ENCODE measurements at places on chromosomes 12 and 14. TPM values are rescaled to one million over a fixed set of nuclear protein-coding genes. Genes with fewer than 3 reads are reported as not detected.
A peak's percentile ranks its signal among the peaks of the same experiment; 100 is the strongest.

- no peaks in the 10 kb centered on the region for H3K27me3 ChIP-seq
- DNase-seq = no peak
- no peak overlapping the region for H3K27ac ChIP-seq
These were observed 52.5 kb downstream of the RNF34 start for GRCh38 chr12:121452340-121452984.

- H3K36me3 ChIP-seq = no peaks in the 10 kb centered on the region
- H3K27me3 ChIP-seq = no peaks in the 10 kb centered on the region
- DNase-seq = peak; percentile 82
- H3K4me1 ChIP-seq = no peaks in the 10 kb centered on the region
- H3K4me3 ChIP-seq = no peak overlapping the region
These were observed 8.5 kb upstream of the KRT75 start for GRCh38 chr12:52442600-52443061.

DNA sequence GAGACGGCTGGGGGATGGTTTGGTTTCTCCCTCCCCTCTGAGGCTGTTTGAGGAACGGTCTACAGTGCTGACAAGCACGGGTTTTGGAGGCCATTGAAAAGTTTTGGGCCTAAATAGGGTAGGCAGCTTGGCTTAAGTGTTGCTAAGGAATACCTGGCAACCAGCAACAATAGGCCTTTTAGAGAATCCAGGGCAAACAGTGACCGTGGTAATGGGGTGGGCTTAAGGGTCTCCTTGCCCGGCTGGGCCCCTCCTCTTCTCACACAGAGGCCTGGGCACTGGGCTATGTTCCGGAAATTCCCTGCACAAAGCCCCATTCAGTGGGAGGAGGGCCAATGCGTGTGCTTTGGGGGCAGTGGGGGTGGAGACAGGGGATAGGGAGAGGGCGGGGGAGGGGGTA is 55.4 kb downstream of the ASCL1 start:
- DNase-seq = no peak
- no peak overlapping the region for H3K27ac ChIP-seq
- H3K4me1 ChIP-seq = no peaks in the 10 kb centered on the region
- no peaks in the 10 kb centered on the region for H3K27me3 ChIP-seq

DNA sequence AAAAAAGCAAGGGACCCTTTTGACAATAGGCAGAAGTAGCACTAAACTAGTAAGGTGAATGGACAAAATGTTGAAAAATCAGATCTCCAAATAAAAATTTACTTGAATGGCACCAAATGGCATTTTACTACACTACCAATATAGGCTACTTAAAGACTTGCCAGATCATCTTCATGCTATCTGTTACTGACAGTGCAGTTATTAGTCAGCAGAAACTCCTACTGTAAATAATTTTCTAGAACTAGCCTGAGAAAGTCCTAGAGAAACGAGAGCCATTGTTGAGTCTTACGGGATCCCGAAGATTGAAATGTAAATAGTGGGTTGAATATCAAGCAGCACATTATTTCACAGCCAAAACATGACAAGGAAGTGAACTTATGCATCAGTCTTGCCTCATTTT is 350.3 kb downstream of the SEC23A start:
- H3K27ac ChIP-seq = no peak overlapping the region
- no peaks in the 10 kb centered on the region for H3K27me3 ChIP-seq
- DNase-seq = no peak

DNA sequence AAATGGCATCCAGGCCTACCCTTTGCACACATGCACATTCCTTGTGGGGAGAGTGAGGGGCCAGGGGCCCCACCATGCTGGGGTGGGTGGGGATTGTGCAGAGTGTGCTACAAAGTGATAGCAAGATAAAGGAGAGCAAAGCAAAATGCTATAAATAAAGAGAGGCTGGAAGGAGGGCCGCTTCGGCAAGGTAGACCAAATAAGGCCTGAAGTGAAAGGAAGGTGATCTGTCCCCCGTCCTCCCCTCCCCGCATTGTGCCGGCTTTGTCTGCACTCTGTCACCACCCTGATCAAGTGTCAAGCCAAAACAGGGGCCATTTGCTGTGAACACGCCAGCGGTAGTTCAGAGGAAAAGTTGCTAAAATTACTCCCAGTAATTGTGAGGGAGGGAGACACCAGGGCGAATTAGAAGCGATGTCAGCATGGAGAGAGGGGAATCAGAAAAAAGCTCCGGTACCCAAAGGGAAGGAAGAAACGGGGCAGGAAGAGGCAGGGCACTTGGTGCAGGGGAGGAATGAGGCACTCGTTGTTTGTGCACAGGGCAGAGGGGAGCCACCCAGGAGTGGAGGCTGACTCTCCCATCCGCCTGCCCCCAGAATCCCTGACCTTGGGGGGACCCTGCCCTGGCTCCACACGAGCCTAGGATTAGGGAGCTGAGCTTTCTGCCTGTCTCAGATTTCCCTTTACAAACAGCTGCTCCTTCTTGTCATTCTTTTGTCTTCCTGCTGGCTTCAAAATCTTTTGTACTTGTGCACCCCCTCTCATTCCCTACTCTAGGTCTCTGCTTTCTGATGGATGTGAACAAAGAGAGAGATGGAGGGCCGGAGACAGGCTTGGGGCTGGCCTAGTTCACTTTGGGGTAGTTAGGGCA is 2.9 kb upstream of the MYH7 start:
- H3K4me3 ChIP-seq = no peak overlapping the region
- H3K27me3 ChIP-seq = no peaks in the 10 kb centered on the region
- H3K27ac ChIP-seq = no peak overlapping the region
- no peaks in the 10 kb centered on the region for H3K4me1 ChIP-seq
- DNase-seq = no peak
- no peaks in the 10 kb centered on the region for H3K36me3 ChIP-seq

- H3K27ac ChIP-seq = no peak overlapping the region
- no peaks in the 10 kb centered on the region for H3K4me1 ChIP-seq
- no peak for DNase-seq
- H3K4me3 ChIP-seq = no peak overlapping the region
These were observed 44.7 kb downstream of the GPHB5 start for GRCh38 chr14:63273717-63274655.

DNA sequence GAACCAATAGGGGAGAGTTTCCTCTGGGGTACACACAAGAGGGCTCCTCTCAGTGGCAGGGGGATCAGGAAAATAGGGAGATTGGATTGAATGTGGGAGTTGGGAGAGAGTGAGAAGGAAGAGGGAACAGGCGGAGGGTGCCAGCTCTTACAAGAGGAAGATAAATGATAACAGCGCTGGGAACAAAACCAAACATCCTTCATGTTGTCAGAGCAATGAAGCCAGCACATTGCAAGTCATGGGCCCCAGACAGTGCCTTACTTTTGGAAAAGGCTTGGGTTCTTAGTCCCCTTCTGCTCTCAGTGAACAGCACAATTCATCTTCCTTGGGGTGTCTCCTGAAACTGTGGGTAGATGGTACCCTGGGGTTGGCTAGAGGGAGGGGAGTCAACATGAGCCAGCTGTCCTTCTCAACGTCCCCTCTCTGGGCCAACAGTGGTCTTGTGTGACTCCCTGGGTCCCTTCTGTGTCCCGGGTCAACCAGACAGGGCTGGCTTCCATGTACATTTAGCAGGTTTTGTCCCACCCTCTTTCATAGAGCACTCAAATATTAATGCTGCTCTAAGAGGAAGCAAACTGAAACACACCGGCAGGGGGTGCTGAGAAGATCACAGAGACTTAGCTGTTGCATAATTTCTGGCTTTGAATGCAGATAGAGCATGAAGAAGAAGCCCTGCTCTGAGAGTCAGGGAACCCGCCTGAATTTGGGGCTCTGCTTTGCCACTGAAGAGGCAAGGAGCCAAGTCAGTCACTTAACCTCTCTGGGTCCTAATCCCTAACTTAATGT is 138.5 kb downstream of the ESRRB start:
- H3K4me3 ChIP-seq = no peak overlapping the region
- H3K27ac ChIP-seq = no peak overlapping the region
- DNase-seq = no peak
- H3K27me3 ChIP-seq = no peaks in the 10 kb centered on the region
- H3K4me1 ChIP-seq = no peaks in the 10 kb centered on the region

DNA sequence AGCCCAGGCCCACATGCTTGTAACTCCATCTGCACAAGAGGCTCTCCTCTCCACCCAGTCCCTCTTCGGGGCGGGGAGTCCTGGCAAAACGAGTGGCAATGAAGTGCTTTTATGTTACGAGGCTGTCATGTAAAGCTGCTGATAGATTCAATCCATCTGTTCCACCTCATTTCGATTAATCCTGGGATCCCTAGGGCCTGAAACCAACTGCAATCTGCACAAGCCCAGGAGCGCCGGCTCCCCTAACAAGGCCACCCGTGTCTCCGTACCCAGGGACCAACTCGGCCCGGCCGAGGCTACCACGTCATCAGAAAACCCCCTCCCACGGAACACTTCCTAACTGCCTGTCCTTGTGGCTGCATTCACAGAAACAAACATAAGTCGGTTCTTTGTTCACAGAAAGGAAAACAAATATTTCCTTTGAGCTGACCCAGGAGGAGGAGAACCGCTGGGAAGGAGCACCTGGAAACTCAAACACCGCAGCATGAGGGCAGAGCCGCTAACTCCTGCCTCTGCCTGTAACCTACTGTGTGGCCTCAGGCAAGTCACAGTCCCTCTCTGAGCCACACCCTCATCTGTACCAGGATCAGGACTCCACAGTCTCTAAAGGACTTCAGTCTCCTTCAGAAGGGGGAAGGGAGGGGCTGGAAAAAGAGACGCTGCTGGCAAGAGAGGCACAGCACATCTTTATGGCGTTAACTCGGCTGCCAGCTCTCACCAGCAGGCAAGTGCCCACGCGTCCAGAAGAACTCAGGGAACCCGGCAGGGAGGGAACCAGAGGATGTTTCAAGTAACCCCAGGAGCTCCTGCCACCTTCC is 47.8 kb downstream of the CCDC88C start:
- H3K4me1 ChIP-seq = peaks cover 69% of the 10 kb centered on the region
- no peak for DNase-seq
- H3K27ac ChIP-seq = peak overlapping the region; percentile 67
- no peaks in the 10 kb centered on the region for H3K36me3 ChIP-seq

GRCh38 chr12:13318231-13319015 is 121.9 kb downstream of the EMP1 start:
- no peaks in the 10 kb centered on the region for H3K27me3 ChIP-seq
- H3K27ac ChIP-seq = no peak overlapping the region
- no peaks in the 10 kb centered on the region for H3K4me1 ChIP-seq
- no peak for DNase-seq
- no peak overlapping the region for H3K4me3 ChIP-seq
- H3K36me3 ChIP-seq = no peaks in the 10 kb centered on the region

- H3K4me1 ChIP-seq = peaks cover 16% of the 10 kb centered on the region
- H3K27me3 ChIP-seq = no peaks in the 10 kb centered on the region
- peak overlapping the region; percentile 84 for H3K4me3 ChIP-seq
- no peak for DNase-seq
- peaks cover 2% of the 10 kb centered on the region for H3K36me3 ChIP-seq
These were observed 814 bp downstream of the ANKRD13A start for GRCh38 chr12:109999983-110000505.

GRCh38 chr12:6154730-6155459 is 30.4 kb upstream of the VWF start:
- H3K27ac ChIP-seq = no peak overlapping the region
- no peaks in the 10 kb centered on the region for H3K36me3 ChIP-seq
- no peak overlapping the region for H3K4me3 ChIP-seq
- no peaks in the 10 kb centered on the region for H3K27me3 ChIP-seq
- no peak for DNase-seq

GRCh38 chr12:78863482-78864402 is 832 bp upstream of the SYT1 start:
- DNase-seq = no peak
- H3K27me3 ChIP-seq = peaks cover 5% of the 10 kb centered on the region
- H3K4me3 ChIP-seq = peak overlapping the region; percentile 78
- peaks cover 5% of the 10 kb centered on the region for H3K4me1 ChIP-seq
- no peaks in the 10 kb centered on the region for H3K36me3 ChIP-seq
- H3K27ac ChIP-seq = peak overlapping the region; percentile 39

GRCh38 chr12:110042264-110042663 is 6.1 kb downstream of the C12orf76 start:
- DNase-seq = no peak
- peaks cover 3% of the 10 kb centered on the region for H3K36me3 ChIP-seq
- no peaks in the 10 kb centered on the region for H3K27me3 ChIP-seq
- no peak overlapping the region for H3K4me3 ChIP-seq
- H3K4me1 ChIP-seq = peaks cover 48% of the 10 kb centered on the region
- H3K27ac ChIP-seq = no peak overlapping the region

Gene DPF3
- total RNA-seq = not detected

Gene ENDOU
- not detected for total RNA-seq

Gene CLEC2A
- total RNA-seq = not detected

Gene DGKA
- 7.6 TPM for total RNA-seq

Gene VDR
- total RNA-seq = 3.0 TPM

Gene CCDC197
- total RNA-seq = not detected

Gene CBLN3
- 1.0 TPM for total RNA-seq

Gene HRK
- 0.44 TPM for total RNA-seq

Gene BMP4
- 0.87 TPM for total RNA-seq

Gene SLC6A13
- total RNA-seq = 0.57 TPM
